Eye (tissue), 1 donor: ENCODE measurements at places on chromosomes 12 and 14.

GRCh38 chr14:93780813-93781400, 7.4 kb downstream of the PRIMA1 start:
- DNase-seq: no peak

GRCh38 chr14:37246427-37246829, 48.7 kb downstream of the MIPOL1 start:
- peak; percentile 75 for DNase-seq

DNA sequence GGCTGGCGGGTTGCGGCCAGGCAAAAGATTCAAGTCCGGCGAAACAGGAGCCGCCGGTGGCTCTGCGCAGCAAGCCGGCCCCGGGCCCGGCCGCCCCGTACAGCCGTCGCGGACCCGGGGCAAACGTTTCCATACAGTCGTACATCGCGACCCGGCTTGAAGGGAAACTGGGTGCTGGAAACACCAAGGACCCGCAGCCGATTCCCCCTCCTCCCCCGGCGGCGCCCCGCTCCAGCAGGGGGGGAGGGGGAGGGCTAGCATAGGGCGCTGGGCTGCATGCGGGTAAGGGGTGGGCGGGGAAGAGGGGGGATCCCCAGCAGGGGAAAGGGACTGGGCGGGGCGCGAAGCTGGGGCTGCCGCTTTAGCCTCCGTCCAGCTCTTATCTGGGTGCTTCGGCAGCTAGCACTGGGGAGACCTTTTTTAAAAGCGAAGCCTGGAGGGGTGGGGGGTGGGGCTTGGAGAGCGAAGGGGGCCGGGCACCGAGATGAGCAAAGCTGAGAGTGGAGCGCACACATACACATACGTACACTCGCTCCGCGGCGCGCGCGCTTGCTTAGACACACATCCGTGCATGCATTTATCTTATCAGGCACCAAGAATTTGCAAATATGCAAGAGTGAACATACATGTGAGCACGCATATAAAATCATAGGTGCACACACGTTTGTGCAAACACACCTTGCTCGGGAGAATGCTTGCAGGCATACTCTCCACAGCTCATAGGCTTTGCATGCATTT, 11.9 kb downstream of the RARG start:
- peak; percentile 90 for DNase-seq

DNA sequence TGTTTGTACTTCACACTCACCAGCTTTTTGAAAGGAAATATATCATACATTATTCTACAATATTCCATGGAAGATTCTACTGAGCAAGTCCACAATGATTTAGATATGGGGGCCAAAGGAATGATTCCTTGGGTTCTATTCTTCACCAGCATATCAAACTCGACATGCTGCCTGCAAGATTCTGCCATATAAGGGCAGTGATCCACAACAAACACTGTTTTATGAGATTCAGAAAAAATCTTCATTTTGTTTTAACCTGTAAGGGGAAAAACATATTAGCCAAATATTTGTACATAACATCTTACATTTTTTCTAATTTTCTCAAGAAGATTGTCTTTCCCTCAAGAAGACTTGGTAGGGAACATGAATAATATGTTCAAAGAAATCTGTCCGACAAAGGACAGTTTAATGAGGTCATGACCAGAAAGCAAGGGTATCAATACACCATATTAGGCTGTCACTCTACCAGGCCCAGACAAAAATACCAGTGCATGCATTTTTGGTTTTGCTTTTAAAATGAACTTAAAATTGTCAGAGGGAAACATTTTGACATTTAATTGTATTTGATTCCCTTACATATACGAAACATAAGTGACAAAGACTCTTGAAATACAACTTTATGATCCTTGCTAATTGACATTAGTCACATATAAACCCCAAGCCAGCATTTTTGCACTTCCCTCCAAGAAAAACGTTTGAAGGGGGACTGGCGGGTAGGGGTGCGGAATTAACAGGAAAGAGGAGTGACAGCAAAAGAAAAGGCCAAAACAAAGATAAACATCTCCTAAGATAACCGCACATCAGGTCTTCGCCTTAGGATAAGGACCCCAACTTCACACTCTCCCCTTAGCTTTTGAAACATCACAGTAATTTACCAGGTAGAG, 980 bp downstream of the INTS13 start:
- DNase-seq: peak; percentile 31

DNA sequence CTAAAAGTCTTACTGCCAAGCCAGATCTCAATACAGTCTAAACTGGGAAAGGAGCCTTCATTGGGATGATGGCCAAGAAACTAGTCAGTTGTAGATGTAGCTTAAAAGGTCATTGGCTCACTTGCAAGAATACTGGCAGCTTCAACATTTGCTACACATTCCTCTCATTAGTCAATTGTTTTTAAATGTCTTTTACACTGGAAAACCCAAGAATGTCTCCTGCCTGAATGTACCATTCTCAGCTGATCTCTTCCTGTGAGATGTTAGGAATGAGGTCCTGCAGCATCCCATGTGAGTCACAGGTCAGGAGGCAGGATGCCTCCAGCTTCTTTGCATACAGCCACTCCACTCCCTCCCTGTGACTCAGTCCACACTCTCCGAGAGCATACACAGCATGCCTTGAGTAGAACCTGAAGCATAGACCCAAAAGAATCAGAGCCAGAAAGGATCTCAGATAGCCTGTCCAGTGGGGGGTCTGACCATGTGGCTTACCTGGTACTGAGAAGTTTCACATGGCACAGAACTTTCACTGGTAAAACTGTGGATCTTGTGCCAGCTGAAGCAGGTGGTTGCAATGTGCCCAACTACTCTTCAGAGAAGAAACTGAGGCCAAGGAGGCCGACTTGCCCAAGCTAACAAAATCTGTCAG, 56.0 kb upstream of the HECTD1 start:
- peak; percentile 69 for DNase-seq

DNA sequence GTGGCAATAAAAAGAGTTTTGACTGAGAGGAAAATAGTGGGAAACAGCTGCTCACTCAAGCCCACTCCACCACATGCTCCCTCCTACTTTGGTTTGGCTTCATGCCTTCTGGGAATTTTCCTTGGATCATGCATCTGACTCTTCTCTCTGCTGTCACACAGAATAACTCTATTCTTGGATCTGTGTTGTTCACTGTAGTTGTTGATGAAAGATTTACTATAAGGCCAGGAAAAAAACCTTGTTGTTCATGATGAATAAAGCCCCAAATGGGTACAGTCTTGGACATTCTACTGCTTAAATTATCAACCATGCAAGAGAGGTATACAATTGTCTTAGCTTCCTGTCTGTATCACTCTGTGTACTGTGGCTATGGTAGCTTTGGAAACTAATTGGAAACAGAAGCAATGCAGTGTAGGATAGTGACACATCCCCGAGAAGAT, 70.5 kb downstream of the TMX1 start:
- DNase-seq: peak; percentile 77

DNA sequence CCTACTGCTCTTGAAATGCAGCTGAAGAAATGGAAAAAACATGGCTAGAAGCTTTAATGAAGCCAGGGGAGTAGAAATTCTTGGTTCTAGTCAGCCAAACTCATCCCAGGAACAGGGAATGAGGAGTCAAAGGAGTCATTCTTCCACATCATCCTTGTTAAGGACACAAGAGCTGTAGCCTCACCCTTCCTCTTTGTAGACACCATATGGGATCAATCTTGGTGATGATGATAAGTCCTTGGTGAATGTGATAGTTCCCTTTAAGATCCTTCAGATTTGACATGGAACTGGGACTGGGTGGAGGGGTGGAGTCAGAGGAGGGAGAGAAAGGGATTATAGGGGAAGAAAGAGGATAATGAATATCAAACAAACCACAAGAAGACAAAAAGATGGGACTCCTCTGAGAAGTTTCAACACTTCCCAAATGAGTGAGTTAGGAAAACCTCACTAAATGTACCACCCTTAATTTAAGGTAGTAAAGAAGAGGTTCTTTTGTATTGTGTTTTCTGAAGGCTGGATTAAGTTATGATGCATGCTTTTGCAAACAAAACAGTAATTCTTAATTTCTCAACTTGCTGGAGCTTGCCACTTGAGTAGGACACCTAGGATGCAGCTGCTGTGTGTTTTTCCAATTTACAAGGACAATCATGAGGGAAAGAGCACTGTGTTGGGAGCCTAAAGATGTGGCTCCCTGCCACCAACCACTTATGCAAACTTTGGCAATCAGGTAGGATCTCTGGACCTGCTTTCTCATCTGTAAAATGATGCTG, 104.0 kb downstream of the WIF1 start:
- no peak for DNase-seq

DNA sequence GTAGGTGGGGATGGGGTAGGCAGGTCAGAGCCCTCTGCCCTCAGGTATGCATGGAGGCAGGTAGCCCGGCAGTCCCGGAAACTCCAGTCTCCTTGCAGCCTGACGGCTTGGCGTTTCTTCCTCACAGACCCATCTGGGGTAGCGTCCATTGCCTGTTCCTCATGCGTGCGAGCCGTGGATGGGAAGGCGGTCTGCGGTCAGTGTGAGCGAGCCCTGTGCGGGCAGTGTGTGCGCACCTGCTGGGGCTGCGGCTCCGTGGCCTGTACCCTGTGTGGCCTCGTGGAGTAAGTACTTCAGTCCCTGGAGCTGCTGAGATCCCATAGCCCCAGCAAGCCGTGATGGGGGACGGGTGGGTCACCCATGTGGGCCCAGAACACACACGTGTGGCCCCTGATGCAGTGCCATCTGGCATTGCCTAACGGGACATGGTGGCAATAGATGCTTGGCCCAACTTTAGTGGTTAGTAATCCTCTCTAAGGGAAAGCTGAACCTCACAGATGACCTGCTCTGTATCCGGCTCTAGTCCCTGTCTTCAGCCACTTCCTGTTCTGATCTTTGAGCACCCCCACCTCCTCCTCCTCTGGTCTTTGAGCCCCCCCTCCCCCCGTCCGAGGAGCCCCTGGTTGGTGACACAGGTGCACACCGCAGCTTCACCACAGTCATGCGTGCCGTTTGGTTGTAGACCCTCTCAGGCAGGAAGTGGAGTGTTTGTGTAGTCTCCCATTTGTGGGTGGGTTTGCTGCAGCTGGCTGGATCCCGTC, 3.7 kb downstream of the SIVA1 start:
- no peak for DNase-seq

GRCh38 chr14:60232185-60232584, 16.8 kb upstream of the PPM1A start:
- no peak for DNase-seq

- DNase-seq: no peak
Observed at GRCh38 chr14:100062590-100062989, 2.6 kb upstream of the EVL start.

DNA sequence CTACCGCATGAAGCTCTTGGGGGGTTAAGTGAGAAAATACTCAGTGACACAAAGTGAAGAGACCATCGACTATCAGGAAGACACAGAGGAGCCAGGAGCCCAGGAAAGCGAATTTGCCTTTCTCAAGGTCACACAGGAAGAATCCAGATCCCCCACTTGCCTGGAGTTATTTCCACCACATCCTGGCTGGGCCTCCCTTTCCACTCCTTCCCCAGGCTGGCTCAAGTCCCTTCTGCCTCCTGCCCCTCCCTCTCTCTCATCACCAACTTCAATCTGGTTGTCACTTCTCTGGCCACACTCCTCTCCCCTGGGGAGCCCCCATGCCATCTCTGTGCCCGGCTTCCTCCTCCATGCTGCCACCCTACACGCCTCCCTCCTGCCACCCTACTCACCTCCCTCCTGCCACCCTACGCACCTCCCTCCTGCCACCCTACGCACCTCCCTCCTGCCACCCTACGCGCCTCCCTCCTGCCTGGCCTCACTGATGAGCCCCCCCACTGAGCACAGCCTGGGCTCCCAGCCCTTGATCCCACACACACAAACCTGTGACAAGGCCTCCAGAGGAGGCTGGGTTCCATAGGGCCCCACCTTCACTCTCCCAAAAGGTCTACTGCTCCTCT, 6.3 kb downstream of the SCNN1A start:
- DNase-seq: no peak

- DNase-seq: no peak
Observed at GRCh38 chr12:88400302-88400701, 180.0 kb downstream of the KITLG start.

DNA sequence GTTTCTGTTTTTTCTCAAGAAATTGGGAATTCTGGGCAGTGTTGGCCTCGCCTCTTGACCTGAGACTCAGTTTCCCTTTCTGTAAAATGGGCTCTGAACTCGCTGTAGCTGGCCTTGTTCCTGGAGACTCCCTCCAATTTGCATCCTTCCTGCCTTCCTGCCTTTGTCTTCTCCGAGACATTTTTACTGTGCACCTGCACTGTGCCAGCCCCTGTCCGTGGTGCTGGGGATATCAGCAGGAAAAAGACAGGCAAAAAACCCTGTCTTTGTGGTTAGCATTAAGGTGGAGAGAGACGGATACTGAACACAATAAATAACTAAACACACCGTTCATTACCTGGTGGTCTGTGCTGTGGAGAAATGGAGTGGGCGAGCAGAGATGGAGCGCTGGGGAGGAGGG, 129.8 kb downstream of the AACS start:
- DNase-seq: no peak

DNA sequence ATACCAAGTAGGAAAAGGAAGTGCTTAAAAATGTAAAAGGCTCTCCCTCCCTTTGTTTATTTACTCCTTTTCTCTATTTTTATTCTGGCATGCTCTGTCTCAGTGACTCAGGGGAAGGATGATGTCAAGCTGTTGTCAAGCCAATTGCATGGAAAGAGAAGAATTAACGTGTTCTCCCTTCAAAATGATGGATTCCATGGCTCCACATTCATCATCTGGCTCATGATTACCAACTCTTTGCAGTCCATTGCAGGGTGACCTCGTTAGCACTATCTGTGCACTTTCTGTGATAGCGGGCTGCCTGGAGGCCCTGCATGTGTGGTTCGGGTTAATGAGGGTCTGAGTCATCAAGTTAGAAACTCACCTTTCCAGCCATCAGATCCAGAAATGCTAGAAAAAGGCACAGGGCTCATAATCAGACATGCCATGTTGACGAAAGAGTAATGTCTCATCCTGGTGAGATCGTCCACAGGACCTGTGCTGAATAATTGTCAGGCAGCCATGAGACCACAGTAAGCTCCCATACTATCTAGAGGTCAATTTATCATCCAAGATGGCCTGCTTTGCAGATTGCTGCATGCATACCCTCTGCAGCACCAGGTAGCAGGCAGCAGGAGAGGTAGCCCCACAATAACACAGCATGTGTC, 79.2 kb upstream of the BTG1 start:
- no peak for DNase-seq

DNA sequence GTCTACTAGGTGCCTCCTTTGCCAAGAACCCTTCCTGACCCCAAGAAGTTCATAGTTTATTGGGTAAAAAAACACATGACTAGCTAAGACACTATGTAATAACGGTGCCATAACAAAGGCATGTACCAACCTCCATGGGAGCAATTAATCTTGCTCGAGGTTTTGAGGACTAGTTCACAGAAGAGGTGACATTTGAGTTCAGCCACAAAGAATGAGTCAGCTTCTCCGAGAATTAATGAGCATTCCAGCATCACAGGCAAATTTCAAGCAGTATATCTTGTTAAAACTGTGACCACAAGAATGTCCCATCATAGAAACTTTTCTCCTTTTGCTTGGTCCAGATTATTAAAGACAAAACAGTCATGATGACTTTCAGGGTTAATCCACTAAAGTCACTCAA, 113.0 kb upstream of the RAP1B start:
- DNase-seq: no peak

GRCh38 chr14:91088585-91089235, 25.2 kb upstream of the DGLUCY start:
- peak; percentile 93 for DNase-seq

- no peak for DNase-seq
Observed at GRCh38 chr14:37665479-37665878, 70.0 kb downstream of the TTC6 start.

GRCh38 chr12:18935371-18935965, 194.1 kb upstream of the PLEKHA5 start:
- no peak for DNase-seq

- DNase-seq: peak; percentile 76
Observed at GRCh38 chr12:103841690-103842584, 903 bp upstream of the NT5DC3 start.

GRCh38 chr12:45546545-45546944, 183.0 kb upstream of the ARID2 start:
- no peak for DNase-seq
